Right ventricle myocardium superior (tissue), 1 donor: ENCODE measurements at places on chromosomes 11 and 22.

DNA sequence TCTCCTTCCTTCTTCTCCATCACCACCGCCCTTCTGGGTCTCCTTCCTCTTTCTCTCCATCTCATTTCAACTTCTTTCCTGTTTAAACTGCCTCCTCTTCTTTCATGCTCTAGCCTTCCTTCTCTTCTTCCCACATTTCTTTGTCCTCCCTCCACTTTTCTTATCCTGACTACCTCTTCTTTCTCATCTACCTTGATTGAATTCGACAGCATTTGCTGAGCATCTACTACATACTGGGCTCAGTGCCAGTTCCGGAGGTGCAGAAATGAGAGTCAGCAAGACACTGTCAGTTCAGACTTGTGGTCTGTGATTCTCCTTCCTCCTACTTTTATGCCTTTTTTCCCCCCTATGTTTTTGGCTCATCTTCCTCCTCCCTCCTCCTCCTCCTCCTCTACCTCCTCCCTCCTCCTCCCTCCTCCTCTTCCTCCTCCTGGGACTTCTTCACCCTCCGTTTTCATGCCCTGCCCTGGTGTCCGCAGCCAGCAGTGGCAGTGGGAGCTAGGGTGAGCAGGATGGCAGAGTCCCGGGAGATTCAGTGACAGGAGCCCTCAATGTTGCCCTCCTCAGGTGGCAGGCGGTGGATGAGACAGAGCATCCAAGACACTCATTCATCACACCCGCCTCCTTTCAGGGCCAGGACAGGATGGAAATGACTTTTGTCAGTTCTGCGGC is 146.0 kb upstream of the SEZ6L start:
- no peak for DNase-seq

- DNase-seq = peak; percentile 37
Measured at GRCh38 chr22:24421428-24421931, 5.9 kb upstream of the ADORA2A start.

- peak; percentile 43 for DNase-seq
Measured at GRCh38 chr11:100789500-100789899, 102.4 kb downstream of the ARHGAP42 start.

DNA sequence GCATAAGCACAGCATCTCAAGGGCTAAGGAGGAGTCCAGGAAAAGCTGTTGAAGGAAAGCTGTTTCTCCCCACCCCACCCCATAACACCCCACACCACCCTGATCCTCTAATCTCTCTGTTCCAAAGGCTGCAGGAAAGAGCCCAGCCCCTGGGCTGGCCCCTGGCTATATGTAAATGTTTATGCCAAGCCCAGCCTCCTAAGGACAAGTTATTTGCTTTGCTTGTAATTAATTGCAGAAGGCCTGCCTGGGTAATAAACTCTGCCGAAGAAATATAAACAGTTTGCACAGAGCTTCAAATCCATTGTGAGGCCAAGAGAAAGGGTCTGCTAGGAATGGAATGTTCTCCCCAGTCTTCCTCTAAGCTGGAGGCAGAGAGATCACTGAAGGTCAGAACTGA is 21.2 kb downstream of the ARRB1 start:
- DNase-seq = no peak

- DNase-seq = no peak
Measured at GRCh38 chr11:111765320-111765983, 737 bp downstream of the PPP2R1B start.

DNA sequence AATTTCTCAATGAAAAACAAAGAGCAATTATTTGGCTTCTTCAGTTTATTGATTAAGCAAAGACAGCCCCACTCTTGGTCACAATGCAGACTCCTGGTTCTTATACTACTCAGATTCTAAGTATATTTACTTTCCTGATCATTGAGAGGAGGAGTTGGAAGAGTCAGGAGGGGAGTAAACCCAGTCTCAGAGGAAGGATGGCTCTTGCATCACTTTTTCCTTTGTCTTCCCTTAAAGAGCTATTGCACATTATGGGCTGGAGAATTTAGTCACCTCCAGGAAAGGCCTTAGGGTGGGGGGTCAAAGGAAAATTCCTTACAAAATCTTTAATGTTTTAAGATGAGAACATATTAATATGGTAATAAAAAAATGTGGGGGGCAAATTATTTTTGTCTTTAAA is 8.1 kb downstream of the SLC17A6 start:
- no peak for DNase-seq

GRCh38 chr11:46296528-46297448 is 19.3 kb downstream of the CREB3L1 start:
- no peak for DNase-seq

DNA sequence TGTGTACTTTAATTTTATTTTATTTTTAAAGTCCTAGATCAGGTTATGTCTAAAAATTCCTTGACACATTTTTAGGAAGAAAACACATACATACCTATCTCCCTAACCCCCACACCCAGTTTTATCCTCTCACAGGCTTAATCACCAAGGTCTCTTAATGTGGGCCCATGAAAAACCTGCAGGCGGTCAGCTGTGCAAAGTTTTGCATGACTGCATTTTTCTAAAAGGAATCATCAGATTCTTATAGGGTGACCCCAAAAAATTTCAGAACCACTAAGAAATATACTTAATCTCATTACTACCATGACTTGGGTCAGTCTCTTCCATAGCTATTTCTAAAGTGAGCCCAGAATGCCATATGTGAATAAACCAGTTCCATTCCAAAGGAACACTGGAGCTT is 19.8 kb downstream of the SAA1 start:
- no peak for DNase-seq

DNA sequence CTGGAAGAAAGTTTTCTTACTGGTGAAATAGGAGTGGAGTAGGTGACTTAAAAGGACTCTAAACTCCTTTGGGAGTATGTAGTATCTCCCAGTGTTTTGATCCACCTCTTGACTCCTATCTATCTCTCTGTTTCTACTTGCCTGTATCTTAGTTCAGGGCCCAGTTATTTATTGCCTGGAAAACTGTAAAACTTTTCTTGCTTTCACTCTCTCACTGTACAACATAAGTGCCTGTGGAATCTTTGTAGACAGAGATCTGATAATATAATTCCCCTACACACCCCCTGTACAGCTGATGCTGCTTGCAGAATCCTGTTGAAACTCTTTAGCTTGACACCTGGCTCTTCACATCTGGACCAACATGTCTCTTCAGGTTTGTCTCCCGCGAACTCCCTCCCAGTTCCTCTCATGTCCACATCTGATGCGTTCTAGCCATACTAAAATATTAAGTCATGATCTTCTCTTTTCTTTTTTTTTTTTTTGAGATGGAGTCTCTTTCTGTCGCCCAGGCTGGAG is 26.5 kb upstream of the SESN3 start:
- DNase-seq = no peak
